ENCODE measurements at places on chromosomes 16 and 17. TPM values are rescaled to one million over a fixed set of nuclear protein-coding genes. Genes with fewer than 3 reads are reported as not detected.

DNA sequence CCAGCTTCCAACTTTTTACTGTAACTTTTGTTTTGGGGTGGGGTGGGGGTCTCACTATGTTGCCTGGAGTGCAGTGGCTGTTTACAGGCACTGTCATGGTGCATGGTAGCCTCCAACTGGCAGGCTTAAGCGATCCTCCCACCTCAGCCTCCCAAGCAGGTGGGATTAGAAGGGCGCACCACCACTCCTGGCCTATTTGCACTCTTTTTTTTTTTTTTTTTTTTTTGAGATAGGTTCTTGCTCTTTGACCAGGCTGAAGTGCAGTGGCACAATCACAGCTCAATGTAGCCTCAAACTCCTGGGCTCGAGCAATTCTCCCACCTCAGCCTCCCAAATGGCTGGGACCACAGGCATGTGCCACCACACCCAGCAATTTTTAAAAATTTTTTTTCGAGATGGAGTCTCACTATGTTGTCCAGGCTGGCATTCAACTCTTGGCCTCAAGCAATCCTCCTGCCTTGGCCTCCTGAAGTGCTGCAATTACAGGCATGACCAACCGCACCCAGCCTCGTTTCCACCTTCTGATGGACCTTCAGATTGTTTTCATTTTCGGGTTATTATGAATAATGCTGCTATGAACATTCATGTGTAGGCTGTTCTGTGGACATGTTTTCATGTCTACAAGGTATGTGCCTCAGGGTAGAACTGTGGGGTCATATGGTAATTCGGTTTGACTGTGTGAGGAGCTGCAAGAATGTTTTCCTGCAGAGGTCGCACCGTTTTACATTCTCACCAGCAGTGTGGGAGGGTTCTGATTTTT is 10.9 kb downstream of the TRAP1 start:
- DNase-seq: no peak
- no peak overlapping the region for H3K4me3 ChIP-seq
- peaks cover 14% of the 10 kb centered on the region for H3K36me3 ChIP-seq
- H3K4me1 ChIP-seq: peaks cover 6% of the 10 kb centered on the region
- H3K27ac ChIP-seq: no peak overlapping the region

DNA sequence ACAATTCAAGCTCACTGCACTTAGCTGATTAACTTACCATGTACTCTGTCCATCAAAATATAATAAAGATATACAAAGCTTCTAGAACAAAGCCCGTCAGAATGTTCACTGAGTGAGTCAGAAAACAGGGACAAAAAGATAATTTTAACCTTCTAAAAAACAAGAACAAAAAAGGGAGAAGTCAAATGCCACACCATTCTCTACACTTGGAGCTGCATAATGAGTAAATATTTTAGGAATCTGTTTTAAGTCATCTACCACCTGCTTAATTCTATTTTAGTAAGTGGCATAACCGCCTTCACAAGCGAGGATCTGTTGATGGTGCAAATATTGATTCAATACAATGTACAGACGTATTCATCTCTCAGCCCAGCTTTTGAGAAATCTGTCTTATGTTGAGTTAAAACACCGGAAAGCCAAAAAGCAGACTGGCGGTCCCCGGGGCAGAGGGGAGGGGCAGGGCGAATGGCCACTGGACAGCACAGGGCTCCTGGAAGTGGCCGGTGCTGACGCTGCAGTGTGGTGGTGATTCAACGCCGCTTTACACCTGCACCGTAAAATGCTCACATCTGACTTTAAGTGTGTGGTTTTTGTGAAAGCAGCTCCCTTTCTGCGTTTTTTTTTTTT is 20.1 kb downstream of the RAB40B start:
- H3K36me3 ChIP-seq: peaks cover 3% of the 10 kb centered on the region
- no peaks in the 10 kb centered on the region for H3K4me1 ChIP-seq

DNA sequence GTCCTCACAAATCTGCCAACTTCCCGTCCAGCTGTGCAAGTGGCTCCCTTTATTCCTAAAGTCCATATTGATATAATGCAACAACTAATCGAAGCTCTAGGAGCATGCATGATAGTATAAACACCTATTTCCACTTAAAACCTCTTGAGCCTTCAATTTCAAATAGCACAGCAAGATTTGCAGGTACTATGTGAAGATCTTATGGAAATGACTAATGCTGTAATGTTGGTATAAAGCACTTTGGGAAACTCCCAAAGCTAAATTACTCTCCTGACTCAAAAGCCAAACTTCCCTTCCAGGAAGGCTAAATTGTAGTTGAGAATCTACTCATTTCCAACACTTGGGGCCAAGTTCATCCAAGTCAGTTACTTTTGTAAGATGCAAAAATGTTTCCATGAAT is 287.6 kb upstream of the CDH11 start:
- H3K36me3 ChIP-seq: no peaks in the 10 kb centered on the region
- H3K27me3 ChIP-seq: no peaks in the 10 kb centered on the region
- no peak overlapping the region for H3K4me3 ChIP-seq

The CD7 gene
- total RNA-seq: 0.42 TPM

DNA sequence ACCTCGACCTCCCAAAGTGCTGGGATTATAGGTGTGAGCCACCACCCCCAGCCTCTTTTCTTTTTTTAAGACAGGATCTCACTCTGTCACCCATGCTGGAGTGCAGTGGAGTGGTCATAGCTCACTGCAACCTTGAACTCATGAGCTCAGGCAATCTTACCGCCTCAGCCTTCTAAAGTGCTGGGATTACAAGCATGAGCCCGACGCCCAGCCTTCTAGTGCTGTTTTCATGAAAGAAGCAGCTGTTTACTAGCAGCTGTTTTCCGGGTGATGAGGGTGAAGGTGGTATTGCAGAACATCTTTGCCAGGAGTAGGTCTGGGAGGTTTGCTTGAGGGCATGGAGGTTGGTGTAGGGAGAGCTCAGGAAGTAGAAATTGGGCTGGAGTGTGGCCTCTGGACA is 2.0 kb downstream of the ADCY7 start:
- H3K36me3 ChIP-seq: no peaks in the 10 kb centered on the region
- H3K27me3 ChIP-seq: no peaks in the 10 kb centered on the region
- peak overlapping the region; percentile 80 for H3K27ac ChIP-seq
- H3K4me3 ChIP-seq: no peak overlapping the region
- peaks cover 85% of the 10 kb centered on the region for H3K4me1 ChIP-seq

The DVL2 gene
- 56.1 TPM for total RNA-seq

GRCh38 chr16:5776876-5777275 is 679.3 kb upstream of the EEF2KMT start:
- no peaks in the 10 kb centered on the region for H3K4me1 ChIP-seq
- DNase-seq: no peak
- H3K36me3 ChIP-seq: no peaks in the 10 kb centered on the region
- H3K27me3 ChIP-seq: no peaks in the 10 kb centered on the region
- no peak overlapping the region for H3K27ac ChIP-seq
- no peak overlapping the region for H3K4me3 ChIP-seq

DNA sequence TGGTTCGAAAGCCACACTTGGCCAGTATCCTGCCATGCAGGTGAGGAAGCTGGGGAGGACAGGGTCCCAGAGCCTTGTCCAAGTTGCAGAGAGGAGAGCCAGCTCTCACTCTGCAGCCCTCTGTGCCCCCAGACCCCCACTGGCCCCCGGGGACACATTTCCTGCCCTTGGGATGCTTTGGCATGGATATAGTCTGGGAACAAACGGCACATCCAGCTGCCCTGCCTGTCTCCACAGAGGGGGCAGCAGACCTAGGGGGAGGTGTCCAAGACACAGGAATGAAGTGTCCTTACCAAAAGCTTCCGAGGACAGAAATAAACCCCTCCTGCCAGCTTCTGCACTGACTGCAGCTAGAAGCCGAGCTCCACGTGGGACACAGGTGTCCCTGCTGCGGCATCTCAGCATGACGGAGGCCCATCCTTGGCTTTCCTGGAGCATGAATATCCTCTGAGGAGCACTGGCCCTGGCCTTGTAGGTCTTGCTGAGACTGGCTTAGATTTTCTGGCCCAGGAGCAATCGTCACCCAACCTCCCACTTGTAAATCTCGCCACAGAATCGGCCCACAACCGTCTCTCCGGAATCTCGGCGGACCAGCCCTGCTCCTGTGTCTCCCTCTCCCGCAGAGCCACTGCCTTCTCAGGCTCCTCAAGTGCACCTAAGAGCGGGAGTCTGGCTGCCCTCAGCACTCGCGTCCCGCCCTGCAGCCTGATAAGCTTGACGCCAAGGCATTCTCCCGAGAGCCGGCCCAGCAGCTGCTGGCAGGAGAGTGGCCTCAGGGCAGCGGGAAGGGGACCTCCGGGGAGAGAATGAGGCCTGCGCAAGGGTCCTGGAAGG is 1.1 kb upstream of the CAPN15 start:
- H3K4me3 ChIP-seq: peak overlapping the region; percentile 86
- H3K4me1 ChIP-seq: peaks cover 43% of the 10 kb centered on the region
- no peaks in the 10 kb centered on the region for H3K36me3 ChIP-seq

The FDXR gene
- 4.6 TPM for total RNA-seq

- H3K27me3 ChIP-seq: peaks cover 35% of the 10 kb centered on the region
- H3K4me1 ChIP-seq: peaks cover 18% of the 10 kb centered on the region
- H3K4me3 ChIP-seq: no peak within 1 kb of the TSS
Observed at GRCh38 chr17:44915321-44915726, at the start of gene GFAP. TSS of gene GFAP (minus strand) at chr17:44915500. CDS start at chr17:44915486, 14 bp downstream.

DNA sequence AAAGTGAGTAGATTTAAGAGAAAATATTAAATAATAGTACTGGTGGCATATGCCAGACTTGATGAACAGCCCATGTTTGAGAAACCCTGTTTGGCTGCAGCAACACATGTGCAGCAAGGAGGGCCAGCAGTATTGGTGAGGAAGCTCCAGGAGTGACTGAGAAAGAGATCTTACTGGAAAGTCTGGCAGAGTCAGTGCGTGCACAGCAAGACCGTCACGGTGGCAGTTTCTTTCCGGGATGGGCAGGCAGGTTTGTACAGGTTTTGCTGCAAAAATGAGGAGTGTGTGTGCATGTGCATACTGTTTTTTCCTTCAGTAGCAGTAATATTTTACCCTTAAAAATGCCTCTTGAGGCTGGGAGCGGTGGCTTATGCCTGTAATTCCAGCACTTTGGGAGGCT is 41.4 kb downstream of the KSR1 start:
- peaks cover 34% of the 10 kb centered on the region for H3K4me1 ChIP-seq
- no peak for DNase-seq
- peaks cover 24% of the 10 kb centered on the region for H3K36me3 ChIP-seq
- no peaks in the 10 kb centered on the region for H3K27me3 ChIP-seq

DNA sequence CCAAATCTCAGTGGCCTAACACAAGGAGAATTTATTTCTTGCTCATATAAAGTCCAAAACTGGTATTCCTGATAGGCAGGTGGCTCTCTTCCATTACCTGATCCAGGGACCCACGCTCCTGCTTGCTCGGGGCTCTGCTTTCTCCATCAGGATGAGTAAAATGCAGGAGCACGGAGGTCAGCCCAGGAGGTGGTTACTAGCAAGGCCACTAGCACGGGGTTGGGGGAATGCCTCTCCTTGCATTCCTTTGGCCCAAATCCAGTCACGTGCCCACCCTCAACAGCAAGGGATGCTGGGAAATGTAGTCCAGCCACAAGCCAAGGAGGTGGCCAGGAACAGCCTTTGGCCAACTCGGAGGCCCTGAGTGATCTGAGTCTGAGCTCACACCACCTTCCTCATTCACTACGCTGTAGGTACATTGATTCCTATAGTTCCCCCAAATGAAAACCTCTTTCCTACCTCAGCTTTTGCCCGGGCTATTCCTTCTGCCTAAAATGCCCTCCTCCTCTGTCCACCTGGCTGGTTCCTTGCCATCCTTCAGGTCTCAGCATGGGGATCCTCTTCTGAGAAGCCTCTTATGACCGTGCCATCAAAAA is 38.3 kb upstream of the HAPSTR1 start:
- no peak overlapping the region for H3K27ac ChIP-seq
- H3K4me1 ChIP-seq: no peaks in the 10 kb centered on the region
- H3K4me3 ChIP-seq: no peak overlapping the region
- no peaks in the 10 kb centered on the region for H3K36me3 ChIP-seq

DNA sequence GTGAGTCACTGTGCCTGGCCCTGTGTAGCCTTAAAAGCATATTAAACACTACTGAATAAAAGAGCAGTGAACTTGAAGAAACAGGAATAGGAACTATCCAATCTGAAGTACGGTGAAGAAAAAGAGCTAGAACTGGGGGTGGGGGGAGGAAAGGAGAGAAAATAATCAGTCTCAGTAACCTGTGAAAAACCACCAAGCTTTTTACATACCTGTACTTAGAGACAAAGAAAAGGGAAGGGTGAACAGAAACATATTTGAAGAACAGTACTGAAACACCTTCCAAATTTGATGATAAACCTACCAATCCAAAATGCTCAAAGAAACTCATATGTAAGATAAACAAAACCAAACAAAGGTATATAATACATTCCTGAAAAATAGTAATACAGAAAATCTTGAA is 77.5 kb downstream of the USP32 start:
- H3K27me3 ChIP-seq: no peaks in the 10 kb centered on the region
- H3K36me3 ChIP-seq: peaks cover 6% of the 10 kb centered on the region
- peak overlapping the region; percentile 5 for H3K27ac ChIP-seq
- H3K4me1 ChIP-seq: peaks cover 22% of the 10 kb centered on the region
- DNase-seq: no peak
- H3K4me3 ChIP-seq: no peak overlapping the region

GRCh38 chr17:47883589-47884426 is 12.2 kb upstream of the SP2 start:
- no peaks in the 10 kb centered on the region for H3K36me3 ChIP-seq
- DNase-seq: no peak
- H3K27ac ChIP-seq: no peak overlapping the region
- no peaks in the 10 kb centered on the region for H3K4me1 ChIP-seq

Data from activated B cell treated with CpG ODN at 0.5 μM for 24 hours (primary cell).